ENCODE measurements at places on chromosomes 5 and 9.

DNA sequence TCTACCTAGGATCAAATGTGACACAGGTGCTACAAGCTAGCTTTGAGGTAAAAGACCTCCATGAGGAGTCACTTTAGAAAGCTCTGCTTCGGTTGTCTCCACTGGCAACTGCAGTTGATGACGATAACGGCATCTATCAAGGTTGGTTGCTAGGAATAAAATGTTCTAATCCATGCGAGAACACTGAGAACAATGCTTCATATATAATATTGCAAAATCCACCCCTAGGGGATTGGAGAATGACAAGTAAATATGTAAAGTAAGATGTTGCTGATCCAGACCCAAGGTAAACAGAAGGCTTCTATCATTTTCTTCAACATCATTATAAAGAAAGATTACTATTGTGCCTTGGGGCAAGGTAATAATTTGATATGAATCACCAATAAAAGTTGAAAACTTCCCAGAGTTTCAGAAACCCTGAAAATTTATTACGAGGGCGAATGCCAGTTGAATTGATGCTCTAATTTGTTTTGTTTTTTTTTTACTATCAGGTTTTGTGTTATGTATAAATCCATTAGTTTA lies 1003.4 kb downstream of the CDH18 start:
- no peak for DNase-seq

- DNase-seq, result no peak
These were observed 55.9 kb upstream of the PHF2 start for GRCh38 chr9:93520523-93520922.

DNA sequence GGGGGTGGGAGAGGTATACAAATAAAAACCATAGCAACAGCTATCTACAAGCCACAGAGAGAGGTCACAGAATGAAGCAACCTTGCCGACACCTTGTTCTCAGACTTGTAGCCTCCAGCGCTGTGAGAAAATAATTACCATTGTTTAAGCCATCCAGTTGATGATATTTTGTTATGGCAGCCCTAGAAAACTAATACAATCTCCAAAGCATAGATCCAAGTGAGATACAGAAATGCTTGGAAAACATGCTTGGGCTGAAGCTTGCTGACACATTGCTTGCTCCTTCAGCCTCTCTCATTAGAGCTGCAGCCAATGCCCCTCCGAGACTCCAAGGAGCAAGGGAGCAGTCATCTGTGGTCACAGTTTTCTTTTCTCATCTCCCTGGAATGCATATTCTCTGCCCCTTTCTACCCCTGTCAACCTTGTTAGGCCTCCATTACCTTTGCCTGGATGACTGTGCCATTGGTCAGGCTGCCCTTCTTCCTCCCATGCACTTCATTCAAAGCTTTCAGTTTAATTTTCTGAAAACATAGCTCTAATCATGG lies 401.4 kb upstream of the KLF4 start:
- DNase-seq, result no peak

GRCh38 chr5:126192226-126192625 lies 231.0 kb upstream of the GRAMD2B start:
- DNase-seq, result no peak

GRCh38 chr5:96483878-96484277 lies 50.8 kb upstream of the PCSK1 start:
- peak; percentile 24 for DNase-seq

- DNase-seq, result peak; percentile 99
These were observed 209.2 kb upstream of the PAPPA start for GRCh38 chr9:115944166-115944948.

DNA sequence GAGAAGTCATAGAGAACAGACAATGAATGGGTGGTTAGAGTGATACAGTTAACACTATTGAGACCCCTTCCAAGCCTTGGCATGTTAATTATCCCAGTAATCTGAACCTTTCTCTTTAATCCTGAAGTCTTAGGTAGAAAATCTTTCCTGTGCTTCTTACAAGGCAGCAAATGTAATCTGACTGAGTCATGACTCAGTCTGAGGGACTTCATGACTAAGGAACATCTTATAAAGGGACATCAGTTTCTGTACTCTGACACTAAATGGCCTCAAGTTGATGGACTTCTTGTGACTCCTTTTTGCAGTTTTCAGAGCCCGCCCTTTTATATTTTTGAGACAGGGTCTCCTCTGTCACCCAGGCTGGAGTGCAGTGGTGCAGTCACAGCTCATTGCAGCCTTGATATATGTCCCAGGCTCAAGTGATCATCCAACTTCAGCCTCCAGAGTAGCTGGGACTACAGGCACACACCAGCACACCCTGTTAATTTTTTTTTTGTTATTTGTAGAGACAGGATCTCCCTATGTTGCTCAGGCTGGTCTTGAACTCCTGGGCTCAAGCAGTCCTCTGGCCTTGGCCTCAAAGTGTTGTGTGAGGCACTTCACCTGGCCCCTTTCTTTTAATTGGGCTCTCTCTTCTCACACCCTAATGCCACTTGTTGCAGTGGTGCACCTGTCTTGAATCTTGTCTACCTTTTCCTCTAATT lies 9.5 kb downstream of the EXOSC3 start:
- DNase-seq, result peak; percentile 6

GRCh38 chr5:151332857-151333256 lies 14.5 kb downstream of the SLC36A2 start:
- DNase-seq, result no peak

GRCh38 chr9:35162605-35163315 lies 951 bp downstream of the UNC13B start:
- DNase-seq, result peak; percentile 15

DNA sequence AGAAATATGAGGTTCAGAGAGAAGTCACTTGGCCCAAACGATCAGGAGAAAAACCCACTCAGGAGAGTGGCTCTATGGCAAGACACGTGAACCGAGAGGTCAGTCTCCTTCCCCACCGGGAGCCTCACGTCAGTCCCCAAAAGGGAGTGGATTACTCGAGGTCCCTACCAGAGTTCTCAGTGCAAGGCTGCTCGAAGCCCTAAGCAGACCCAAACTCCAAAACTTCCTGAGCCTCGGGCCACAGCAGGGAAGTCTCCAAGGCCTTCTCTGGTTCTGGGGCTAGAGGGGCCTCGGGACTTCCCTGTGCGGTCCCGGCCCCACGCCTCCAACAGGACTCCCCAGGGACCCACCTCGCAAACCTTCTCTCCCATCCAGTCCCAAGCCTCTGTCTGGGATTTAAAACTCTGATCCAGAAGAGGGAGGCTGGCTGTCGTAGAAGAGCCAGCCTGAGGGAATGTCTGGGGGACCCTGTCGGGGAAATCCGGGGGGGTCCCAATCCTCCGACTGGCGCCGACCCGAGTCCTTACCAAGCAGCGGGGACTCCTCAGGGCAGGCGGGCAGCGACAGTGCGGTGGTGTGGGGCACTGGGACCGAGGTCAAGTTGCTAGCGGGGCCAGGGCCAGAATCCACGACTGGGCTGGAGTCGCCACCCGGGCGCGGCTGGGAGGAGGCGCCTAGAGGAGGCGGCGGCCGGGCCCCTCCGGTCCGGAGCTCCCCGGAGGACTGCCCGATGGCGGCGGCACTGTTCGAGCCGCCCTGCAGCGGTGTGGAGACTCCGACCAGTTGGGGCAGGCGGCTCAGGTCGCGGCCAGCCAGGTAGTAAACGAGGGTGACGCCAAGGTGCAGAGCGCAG lies 679 bp downstream of the B4GALT1 start:
- DNase-seq, result peak; percentile 67

DNA sequence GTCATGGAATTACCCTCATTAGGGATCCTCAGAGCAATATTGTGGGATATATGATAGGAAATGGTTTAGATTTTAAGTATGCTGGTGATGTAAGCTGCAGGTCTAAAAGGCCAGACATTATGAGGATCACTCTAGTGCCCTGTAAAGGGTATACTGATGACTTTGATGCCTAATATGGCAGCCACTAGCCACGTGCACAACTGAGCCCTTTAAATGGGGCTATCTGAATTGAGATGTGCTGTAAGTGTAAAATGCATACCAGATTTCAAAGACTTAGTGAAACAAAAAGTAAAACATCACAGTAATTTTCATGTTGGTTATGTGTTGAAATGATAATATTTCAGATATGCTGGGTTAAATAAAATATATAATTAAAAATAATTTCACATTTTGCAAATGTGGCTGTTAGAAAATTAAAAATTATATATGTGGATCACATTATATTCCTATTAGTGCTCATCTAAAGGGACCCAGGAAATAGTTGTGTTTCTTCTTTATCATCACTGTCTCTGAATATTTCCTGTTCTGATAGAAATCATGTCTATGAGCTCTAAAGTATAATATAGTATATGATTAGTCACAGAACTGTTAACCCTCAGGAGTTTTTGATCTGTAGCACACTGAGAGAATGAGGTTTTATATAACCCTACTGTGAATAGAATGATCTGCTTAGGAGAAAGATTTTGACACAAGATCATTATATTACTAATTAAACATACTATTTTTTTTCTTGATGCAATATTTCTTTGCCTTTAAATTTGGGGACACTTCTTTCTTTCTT lies 50.1 kb downstream of the OSTF1 start:
- DNase-seq, result no peak

- DNase-seq, result peak; percentile 42
These were observed 281.9 kb downstream of the MARCHF11 start for GRCh38 chr5:15897656-15898055.

GRCh38 chr5:22751536-22751935 lies 101.6 kb downstream of the CDH12 start:
- DNase-seq, result no peak

DNA sequence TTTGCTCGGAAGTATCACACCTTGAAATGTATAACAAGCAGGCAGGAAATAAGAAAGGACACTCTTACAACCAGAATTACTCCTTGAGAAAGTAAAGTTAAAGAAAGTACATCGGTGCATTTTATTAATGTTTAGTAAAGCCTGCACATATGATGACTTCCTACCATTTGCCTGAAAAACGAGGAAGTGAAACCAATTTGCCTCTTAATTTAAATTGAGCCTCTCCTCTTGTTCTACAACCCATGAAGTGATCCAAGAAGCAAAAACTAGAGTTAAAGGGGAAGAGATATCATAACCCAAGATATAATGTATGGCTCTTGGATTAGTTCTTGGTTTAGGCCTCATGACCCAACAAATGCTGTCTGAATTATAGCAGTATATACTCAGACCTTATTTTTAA lies 95.6 kb downstream of the GNAQ start:
- no peak for DNase-seq

- no peak for DNase-seq
These were observed 15.6 kb upstream of the ADRB2 start for GRCh38 chr5:148810823-148811222.

GRCh38 chr9:98573749-98574278 lies 134.9 kb downstream of the GABBR2 start:
- DNase-seq, result no peak

GRCh38 chr5:159208514-159209437 lies 577 bp downstream of the RNF145 start:
- DNase-seq, result peak; percentile 67

DNA sequence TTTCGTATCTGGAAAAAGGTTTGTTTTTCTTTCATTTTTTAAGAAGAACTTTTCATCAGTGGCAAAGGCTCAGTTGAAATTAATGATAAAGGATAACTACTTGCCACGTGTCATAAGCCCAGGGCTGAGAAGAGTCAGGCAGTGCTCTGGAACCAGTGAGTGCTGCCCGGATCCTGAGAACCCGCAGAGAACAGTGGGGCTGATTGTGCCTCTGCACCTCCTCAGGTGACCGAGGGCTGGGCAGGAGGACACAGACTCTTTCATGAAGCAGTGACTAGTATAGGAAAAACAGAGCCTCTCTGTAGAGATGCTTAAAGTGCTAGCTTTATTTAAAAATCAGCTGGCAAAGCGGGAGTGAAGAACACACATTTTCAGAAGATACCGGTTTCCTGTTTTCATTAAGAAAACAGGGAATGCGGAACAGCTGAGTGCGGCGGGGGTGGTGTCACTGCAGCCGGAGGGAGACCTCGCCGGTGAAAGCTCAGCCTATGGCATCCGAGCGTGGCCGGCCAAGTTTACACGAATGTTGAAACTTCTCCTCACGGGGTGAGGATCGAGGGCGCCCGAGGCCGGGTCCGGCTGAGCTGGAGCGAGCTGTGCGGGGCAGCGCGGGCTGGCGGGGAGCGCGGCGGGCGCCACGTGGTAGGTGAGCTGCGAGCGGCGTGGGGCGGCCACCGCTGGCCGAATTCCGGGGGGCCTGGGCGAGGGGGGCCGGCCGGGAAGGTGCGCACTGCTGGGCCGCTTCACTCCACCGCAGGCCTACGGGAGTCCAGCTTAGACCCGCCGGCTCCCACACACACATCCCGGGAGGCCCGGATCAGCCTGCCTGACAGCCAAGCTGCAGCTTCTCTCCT lies 134.7 kb upstream of the DMRT1 start:
- DNase-seq, result peak; percentile 93

DNA sequence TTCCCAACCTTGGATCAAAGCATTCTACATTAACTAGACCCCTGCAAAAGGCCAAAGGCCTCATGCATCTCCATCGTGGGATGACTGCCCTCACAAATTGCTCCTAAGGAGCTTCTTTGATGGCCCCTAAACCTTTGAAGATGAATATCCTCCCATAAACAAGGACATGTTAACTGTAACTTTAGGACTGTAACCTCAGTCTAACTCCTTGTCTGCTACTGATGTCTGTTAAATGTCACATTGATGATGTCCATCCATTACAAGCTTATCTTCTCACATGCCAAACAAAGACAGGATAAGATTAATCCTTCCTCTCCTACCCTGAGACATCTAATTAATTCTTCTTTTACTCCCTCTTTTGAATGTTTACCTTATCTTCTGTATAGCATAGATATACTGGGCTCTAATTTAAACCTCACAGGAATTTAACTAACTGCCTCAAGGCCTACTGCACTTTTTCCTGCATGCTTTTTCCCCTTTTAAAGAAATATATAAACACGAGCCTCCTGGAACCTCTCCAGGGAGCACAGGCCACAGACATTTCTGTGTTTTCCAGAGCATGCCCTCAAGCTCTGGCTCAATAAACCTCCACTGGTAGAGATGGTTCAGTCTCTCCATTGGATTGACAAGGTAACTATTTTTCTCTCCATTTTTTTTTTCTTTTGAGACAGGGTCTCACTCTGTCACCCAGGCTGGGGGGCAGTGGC lies 90.6 kb upstream of the SLC25A48 start:
- DNase-seq, result no peak

GRCh38 chr5:56837381-56837780 lies 22.0 kb downstream of the MAP3K1 start:
- no peak for DNase-seq

GRCh38 chr9:131179561-131180219 lies 54.3 kb downstream of the NUP214 start:
- peak; percentile 84 for DNase-seq

DNA sequence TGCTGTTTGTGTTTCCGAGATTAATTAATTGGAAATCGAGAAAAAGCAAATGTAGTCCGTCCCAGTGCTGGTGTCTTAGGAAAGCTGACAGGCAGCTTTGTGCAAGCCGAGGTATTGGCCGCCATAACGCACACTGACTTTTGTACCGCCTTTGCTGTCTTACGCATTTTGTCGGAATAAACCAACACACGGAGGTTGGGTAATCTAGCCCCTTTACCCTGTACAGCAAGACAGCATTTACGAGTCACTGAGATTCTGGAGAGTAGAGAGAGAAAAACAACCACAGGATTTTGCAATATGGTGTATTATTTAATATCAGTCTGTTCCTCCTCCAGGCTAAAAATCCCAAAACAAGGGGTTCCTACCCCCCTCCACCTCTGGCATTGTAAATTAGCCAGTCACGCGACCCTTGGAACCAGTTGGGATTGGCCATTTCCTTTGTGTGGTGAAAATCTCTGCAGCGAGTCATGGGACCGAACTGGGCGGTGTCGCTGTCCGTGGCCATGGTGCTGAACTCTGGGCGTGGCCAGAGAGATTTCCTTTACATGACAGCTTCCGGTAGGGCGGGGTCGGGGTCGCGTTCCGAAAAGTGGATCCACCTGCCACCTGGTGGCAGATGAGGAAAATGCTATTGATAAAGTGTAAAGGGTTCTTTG lies 10.3 kb upstream of the PCDHB1 start:
- DNase-seq, result peak; percentile 69

- no peak for DNase-seq
These were observed 9.8 kb downstream of the VDAC1 start for GRCh38 chr5:133994990-133995333.

Measured in adipocyte (in vitro differentiated cells).